ENCODE measurements at places on chromosomes 2 and 18. TPM values are rescaled to one million over a fixed set of nuclear protein-coding genes. Genes with fewer than 3 reads are reported as not detected.

The RFX8 gene
- not detected for total RNA-seq

The IL18RAP gene
- total RNA-seq = 0.64 TPM

The CRYBA2 gene
- total RNA-seq = not detected

The EMX1 gene
- total RNA-seq = not detected

The TCF23 gene
- total RNA-seq = not detected

The GLB1L gene
- 2.4 TPM for total RNA-seq

The ALK gene
- 0.04 TPM for total RNA-seq

The HSBP1L1 gene
- total RNA-seq = 15.5 TPM

The GPBAR1 gene
- not detected for total RNA-seq

- no peak for ATAC-seq
Observed at GRCh38 chr2:144078106-144078505, 441.8 kb downstream of the ZEB2 start.

DNA sequence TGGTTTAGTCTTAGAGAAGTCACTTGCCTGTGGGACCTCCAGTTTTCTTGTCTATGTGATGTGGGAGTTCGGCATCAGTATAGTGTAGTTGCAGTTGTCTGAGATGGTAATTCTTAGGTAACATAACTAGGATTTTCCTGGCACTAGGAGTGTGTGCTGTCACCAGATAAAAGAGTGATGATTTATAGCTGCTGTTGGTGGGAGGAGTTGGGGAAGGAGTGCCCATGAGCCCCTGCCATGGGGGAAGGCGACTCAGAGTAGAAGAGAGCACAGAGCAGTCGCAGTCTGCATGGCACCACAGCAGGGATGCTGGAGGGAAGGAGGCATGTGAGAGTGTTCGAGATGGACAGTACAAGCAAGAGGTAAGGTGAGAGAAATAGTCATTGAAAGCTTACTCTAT is 38.7 kb downstream of the ATP9B start:
- ATAC-seq = no peak

DNA sequence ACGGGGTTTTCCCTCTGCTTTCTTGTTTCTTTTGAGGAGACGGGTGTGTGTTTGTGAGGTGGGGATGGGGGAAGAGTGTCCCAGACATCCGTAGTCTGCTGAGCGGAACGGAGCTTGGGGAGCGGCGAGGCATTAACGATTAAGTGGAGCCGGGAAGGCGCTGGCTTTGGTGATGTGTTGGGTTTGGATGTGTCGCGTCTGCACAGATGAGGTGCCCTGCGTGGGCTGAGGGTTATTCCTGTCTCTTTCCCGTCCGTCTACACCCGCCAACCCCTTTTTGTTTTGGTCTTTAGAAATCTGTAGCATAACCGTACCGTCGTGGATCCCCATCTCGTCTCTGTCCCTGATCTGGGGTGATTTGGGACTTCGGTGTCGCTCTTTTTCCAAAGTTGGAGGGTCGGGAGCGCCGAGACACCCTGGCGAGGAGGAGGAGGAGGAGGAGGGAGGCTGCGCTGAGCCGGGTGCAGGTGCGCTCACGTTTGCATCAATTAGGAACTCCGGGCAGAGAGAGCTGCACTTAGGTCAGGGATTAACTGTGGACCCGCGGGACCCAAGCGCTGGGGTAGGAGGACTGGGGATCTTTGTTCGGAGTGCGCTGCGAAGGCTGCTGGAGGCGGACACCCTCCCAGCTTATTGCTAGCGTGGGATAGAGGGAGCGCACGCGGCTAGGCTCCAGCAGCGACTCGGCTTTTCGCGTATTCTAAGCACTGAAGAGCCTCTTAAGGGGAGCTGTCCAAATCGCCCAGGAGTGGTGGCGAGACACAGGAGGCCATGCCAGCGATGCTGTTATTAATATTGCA is 720.3 kb downstream of the DPP10 start:
- ATAC-seq = no peak

GRCh38 chr2:109654326-109655050 is 40.3 kb downstream of the SOWAHC start:
- no peak for ATAC-seq

DNA sequence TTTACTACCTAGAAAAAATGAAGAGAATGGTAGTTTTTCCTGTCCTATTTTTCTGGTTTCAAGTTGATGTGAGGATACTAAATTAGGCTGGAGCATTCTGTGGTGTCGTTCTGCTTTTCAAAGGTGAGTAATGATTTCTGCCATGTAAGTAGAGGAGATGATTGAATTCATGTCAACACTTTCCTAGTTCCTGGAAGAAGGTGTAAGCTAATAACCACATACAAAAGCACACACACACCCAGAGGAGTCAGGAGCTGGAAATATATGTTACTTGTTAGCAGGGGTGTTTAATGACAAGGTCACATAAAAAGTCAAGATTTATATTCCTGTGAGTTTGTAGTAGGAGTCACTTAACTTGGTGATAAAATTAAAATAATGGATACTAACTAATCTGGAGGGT is 172.1 kb downstream of the TMX3 start:
- no peak for ATAC-seq

- no peak for ATAC-seq
Observed at GRCh38 chr2:73566288-73566878, 75.8 kb downstream of the NAT8 start.

GRCh38 chr2:2834105-2834504 is 503.0 kb upstream of the MYT1L start:
- no peak for ATAC-seq

DNA sequence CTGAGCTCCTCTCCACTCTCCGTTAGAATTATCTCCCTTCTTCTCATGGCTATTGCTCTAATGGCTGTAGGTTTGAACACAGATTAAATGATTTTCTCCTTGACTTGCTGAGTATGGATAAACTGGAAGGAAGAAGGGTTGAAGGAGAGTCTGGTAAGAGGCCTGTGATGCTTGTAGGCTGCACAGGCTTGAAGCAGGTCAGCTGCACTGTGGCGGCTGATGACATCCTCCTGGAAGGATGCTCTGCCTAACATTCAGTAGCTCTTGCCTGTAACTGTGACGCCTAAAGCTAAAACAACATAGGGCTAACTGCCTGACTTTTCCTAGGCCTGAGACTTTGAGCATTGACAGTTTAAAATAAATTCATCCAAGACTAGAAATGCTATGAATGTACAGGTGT is 166.3 kb downstream of the MREG start:
- ATAC-seq = no peak

DNA sequence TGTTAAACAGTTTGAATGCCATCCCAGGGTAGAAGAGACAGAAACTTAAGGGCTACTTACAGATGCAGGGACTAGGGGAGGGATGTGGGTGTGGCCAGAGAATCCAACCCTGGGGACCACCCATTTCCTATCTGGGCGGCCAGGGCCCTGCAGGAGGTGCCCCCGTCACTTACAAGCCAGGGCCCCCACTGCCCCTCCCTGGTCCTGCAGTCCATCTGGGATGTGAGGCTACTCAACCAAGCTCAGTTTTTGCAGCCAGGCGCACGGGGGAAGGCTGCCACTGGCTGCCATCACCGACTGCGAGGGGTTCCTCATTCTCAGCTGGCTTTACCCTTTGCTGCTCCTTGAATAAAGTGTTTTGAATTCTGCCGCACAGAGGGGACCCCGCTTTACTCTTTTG is 42.1 kb downstream of the RRM2 start:
- no peak for ATAC-seq

- no peak for ATAC-seq
Observed at GRCh38 chr18:56158676-56159075, 479.7 kb downstream of the TXNL1 start.

GRCh38 chr2:176135035-176135440 is 5.5 kb downstream of the HOXD8 start:
- ATAC-seq = no peak

- ATAC-seq = no peak
Observed at GRCh38 chr2:238099714-238100048, 459 bp upstream of the ESPNL start.

GRCh38 chr2:141610564-141611175 is 520.1 kb downstream of the LRP1B start:
- no peak for ATAC-seq

DNA sequence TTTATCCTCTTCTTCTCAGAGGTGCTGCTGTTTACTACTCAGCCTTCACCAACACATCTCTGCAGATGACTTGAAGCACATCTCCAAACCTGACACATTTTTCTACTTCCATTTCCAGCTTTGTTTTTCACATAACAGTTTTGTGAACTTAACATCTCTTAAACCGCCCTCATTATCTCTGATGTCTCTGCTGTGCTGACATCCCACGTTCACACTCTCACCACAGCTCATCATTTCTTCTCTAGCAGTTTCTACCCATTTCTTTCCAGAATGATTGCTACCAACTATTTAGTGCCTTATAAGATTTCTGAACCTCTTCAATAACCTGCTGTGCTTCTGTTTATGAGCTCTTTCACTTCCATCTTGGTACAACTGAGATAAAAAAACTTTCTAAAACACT is 238.0 kb downstream of the PTPRM start:
- no peak for ATAC-seq

- ATAC-seq = peak; percentile 19
Observed at GRCh38 chr18:50722311-50722710, 97.5 kb downstream of the MRO start.

GRCh38 chr2:83340424-83340823 is 1118.7 kb downstream of the SUCLG1 start:
- no peak for ATAC-seq

- peak; percentile 48 for ATAC-seq
Observed at GRCh38 chr2:60116161-60116875, 437.1 kb downstream of the BCL11A start.
